ENCODE measurements at places on chromosomes 16 and 17. TPM values are rescaled to one million over a fixed set of nuclear protein-coding genes. Genes with fewer than 3 reads are reported as not detected.
A peak's percentile ranks its signal among the peaks of the same experiment; 100 is the strongest.

The ZP2 gene
- not detected for total RNA-seq

The NOMO2 gene
- total RNA-seq, result 91.6 TPM

The PCGF2 gene
- 14.4 TPM for total RNA-seq

The ADGRG1 gene
- total RNA-seq, result 17.4 TPM

The SHBG gene
- 0.83 TPM for total RNA-seq

The ALOX15B gene
- 2.7 TPM for total RNA-seq

The CHD9NB gene
- 0.50 TPM for total RNA-seq

The TBC1D28 gene
- not detected for total RNA-seq

DNA sequence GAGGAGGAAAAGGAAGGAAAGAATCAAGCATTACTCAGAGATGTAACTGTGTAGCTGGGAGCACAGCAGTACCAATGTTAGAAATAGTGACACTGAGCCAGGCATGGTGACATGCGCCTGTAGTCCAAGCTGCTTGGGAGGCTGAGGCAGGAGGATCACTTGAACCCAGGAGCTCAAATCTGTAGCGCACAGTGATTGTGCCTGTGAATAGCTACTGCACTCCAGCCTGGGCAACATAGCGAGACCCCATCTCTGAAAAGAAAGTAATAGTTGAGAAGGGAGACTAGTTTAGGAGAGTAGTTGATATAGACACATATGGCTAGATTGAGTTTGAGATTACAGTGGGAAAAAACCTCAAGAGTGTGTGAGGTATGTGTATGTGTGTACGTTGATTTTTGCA is 17.8 kb downstream of the MAP3K3 start:
- H3K27ac ChIP-seq, result no peak overlapping the region
- DNase-seq, result no peak
- no peak overlapping the region for H3K4me3 ChIP-seq
- H3K4me1 ChIP-seq, result peaks cover 53% of the 10 kb centered on the region
- H3K27me3 ChIP-seq, result no peaks in the 10 kb centered on the region
- peaks cover 74% of the 10 kb centered on the region for H3K36me3 ChIP-seq

GRCh38 chr17:71936977-71937376 is 183.8 kb upstream of the SOX9 start:
- no peak for DNase-seq
- no peak overlapping the region for H3K27ac ChIP-seq
- H3K4me3 ChIP-seq, result no peak overlapping the region
- no peaks in the 10 kb centered on the region for H3K36me3 ChIP-seq

- peaks cover 19% of the 10 kb centered on the region for H3K4me1 ChIP-seq
- H3K36me3 ChIP-seq, result no peaks in the 10 kb centered on the region
- H3K27ac ChIP-seq, result peak overlapping the region; percentile 10
- H3K4me3 ChIP-seq, result peak overlapping the region; percentile 15
Measured at GRCh38 chr17:74380086-74380958, 13.0 kb downstream of the GPR142 start.

- H3K27me3 ChIP-seq, result no peaks in the 10 kb centered on the region
- no peak overlapping the region for H3K27ac ChIP-seq
- no peaks in the 10 kb centered on the region for H3K36me3 ChIP-seq
- no peak for DNase-seq
- H3K4me3 ChIP-seq, result no peak overlapping the region
- peaks cover 9% of the 10 kb centered on the region for H3K4me1 ChIP-seq
Measured at GRCh38 chr16:49559242-49559641, 185.6 kb downstream of the C16orf78 start.

DNA sequence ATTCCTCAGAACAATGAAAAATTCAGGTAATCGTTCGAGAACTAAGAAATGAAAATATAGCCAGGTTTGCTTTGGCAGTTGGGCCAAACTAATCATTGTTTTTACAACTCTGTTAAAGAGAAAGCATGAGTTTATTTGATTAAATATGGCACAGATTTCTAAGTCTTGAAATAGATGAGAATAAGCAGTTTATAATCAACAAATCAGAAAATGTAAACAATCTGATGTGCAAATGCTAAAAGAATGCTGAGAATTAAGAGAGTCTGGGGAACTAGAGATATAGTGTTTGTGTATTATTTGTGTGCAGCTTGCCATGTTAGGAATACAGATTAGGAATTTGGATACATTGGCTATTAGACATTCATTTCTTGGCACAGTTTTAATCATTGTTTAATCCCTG is 212.5 kb downstream of the TANC2 start:
- no peaks in the 10 kb centered on the region for H3K27me3 ChIP-seq
- H3K4me3 ChIP-seq, result no peak overlapping the region
- H3K27ac ChIP-seq, result no peak overlapping the region
- no peaks in the 10 kb centered on the region for H3K4me1 ChIP-seq
- H3K36me3 ChIP-seq, result no peaks in the 10 kb centered on the region

DNA sequence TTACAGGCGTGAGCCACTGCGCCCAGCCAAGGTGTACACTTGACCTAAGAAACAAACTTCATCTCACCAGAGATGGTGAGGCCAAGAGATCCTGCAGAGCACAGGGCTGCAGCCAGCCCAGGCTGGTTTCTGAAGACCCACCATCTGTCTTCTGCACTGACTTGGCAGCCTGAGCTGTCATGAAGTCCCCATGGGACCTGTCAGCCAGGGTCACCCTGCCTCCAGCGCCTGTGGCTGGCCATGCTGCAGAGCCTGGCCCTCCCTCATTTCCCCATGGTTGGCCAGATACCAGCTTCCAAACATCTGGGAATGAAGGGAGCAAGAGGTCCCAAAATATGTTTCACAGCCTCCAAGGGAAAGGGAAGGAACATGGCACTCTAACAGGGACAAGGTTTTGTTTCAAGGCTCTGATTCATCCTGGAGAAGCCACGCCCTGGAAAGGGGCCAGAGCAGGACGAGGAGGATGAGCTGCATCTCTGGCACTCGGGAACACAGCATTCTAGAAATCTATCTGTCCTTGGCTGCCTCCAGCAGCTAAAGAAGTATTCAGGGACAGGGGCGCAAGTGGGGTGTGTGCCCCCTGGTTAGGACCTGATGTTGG is 45.3 kb downstream of the DDX19A start:
- H3K36me3 ChIP-seq, result peaks cover 30% of the 10 kb centered on the region
- H3K27ac ChIP-seq, result no peak overlapping the region
- H3K4me1 ChIP-seq, result peaks cover 12% of the 10 kb centered on the region
- no peak for DNase-seq
- H3K4me3 ChIP-seq, result no peak overlapping the region
- no peaks in the 10 kb centered on the region for H3K27me3 ChIP-seq

GRCh38 chr16:88533381-88533917 is 36.8 kb upstream of the ZC3H18 start:
- H3K27ac ChIP-seq, result peak overlapping the region; percentile 57
- peak overlapping the region; percentile 74 for H3K4me3 ChIP-seq
- peaks cover 8% of the 10 kb centered on the region for H3K27me3 ChIP-seq
- no peak for DNase-seq
- H3K36me3 ChIP-seq, result peaks cover 15% of the 10 kb centered on the region

DNA sequence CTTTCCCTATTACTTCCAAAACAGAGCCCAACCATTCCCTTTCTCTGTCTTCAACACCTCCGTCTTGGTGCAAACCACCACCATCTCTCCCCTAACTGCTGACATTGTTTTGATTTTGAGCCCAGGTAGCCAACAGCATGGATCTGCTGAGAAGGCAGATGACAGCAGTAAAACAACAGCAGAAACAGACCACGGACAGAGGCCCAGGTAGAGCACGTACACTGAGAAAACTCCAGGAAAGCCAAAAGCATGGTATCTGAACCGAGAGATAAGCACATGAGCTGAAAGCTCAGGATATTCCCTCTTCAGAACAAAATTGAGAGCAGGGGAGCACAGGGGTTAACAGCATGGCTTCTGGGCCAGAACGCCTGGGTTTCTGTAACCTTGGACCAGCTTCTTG is 18.9 kb upstream of the MAP3K14 start:
- DNase-seq, result no peak
- H3K4me3 ChIP-seq, result no peak overlapping the region
- H3K4me1 ChIP-seq, result peaks cover 11% of the 10 kb centered on the region
- no peaks in the 10 kb centered on the region for H3K27me3 ChIP-seq
- no peak overlapping the region for H3K27ac ChIP-seq

DNA sequence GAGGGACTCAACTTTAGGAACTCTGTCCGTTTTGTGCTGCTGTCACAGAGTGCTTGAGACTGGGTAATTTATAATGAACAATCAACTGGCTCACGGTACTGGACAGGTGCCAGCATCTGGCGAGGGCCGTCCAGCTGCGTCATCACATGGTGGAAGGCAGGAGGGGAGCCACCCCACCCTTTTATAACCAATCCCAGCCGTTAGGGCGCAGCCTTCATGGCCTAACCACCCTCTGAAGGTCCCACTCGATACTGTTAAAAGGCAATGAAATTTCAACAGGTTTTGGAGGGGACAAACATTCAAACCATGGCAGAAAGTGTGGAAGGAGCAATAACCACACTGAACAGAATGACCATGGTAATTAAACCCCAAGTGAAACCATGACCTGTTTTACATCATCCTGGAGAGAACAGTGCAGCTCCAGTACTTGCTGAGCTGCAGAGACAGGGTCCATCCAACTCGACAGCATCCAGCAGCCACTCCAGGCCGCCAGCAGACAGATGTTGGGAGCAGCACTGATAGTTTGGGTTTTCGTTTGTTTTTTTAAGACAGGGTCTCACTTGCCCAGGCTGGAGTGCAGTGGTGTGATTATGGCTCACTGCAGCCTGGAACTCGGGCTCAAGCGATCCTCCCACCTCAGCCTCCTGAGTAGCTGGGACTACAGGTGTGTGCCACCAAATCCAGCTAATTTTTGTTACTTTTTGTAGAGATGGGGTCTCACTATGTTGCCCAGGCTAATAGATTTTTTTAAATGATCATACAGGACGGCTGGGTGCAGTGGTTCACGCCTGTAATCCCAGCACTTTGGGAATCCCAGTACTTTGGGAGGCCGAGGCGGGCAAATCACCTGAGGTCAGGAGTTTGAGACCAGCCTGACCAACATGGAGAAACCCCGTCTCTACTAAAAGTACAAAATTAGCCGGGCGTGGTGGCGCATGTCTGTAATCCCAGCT is 11.0 kb downstream of the CHMP6 start:
- no peak overlapping the region for H3K27ac ChIP-seq
- H3K36me3 ChIP-seq, result peaks cover 26% of the 10 kb centered on the region
- peaks cover 34% of the 10 kb centered on the region for H3K4me1 ChIP-seq
- H3K4me3 ChIP-seq, result no peak overlapping the region
- no peak for DNase-seq
- H3K27me3 ChIP-seq, result peaks cover 2% of the 10 kb centered on the region

DNA sequence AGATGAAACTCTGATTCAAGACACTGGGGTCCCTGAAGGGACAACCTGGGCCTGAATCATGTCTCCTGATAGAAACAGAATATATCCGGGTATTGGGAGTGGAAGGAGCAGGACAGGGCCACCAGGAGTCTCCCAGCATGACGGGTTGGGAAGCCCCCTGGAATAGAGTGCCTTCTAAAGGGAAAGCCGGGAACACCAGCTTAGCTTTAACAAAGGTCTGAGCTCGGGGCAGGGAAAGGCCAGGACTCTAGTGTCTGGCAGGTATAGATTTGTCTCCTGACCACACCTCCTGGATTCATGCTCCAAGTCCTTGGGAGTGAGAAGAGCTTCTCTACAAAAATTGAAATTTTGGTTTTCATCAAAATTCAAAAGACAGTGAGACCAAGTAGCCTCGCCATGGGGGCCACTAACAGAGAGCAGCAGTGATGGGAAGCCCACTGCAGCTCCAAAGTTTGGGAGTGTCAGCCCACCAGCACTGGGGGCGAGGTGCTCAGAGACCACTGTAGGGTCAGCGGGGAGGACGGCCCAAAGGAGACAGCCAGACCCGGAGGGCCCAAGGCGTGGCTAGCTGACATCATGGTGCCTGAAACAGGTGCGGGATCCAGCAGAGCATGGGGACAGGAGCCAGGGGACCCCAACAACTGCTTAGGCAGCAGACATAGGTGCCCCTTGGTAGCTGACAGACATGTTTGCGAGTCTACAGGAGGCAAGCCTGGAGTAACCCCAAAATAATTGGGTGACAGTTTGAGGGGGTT is 81.0 kb downstream of the C16orf78 start:
- no peak overlapping the region for H3K4me3 ChIP-seq
- H3K27me3 ChIP-seq, result peaks cover 10% of the 10 kb centered on the region
- H3K27ac ChIP-seq, result no peak overlapping the region
- no peaks in the 10 kb centered on the region for H3K36me3 ChIP-seq

DNA sequence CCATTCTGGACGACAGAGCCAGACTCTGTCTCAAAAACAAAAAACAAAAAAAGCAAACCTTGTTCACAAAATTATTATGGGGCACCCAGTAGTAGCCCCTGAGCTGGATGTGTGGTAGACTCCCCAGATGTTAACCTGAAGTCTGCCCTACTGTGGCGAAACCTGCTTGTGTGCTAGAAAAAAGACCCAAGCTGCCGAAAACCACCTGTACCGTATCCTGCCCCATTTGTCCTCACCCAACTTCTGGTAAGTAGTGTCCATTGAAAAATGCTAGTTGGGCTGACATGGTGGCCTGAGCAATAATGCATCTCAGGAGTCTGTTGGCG is 9.1 kb downstream of the RMI2 start:
- no peaks in the 10 kb centered on the region for H3K27me3 ChIP-seq
- no peaks in the 10 kb centered on the region for H3K36me3 ChIP-seq
- no peak overlapping the region for H3K27ac ChIP-seq
- H3K4me3 ChIP-seq, result no peak overlapping the region

DNA sequence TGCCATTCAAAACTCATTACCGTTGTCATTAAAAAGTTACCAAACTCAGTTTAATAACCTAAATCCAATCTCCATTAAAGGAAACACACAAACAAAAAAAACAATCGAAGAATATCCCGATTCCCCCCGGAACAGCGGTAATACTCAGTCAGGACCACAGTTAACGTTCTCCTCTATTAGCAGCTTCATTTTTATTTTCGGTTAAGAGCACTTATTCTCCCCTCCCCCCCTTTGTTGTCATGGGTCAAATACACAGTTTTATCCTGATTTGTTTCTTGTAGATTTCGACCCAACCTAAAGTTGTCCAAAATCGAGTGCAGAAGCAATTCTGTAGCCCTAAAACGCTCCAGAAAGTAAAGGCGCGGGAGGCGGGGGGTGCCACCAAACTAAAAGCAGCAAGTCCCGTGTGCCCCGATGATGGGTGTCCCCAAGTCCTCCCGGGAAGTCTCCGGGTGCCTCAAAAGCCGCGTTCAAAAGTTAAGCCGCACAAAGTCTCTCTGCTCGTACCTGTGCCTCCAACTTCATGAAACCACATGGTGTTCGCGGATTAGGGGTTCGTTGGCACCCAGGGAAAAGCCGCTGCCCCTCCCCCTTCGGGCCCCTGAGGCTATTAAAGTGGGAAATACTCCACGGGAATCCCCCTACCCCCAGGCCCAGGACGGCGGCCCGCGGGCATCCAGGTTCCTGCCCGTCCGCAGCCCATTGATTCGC is 996 bp downstream of the SUMO2 start:
- H3K4me1 ChIP-seq, result peaks cover 39% of the 10 kb centered on the region
- H3K4me3 ChIP-seq, result peak overlapping the region; percentile 98
- H3K27ac ChIP-seq, result peak overlapping the region; percentile 97

- H3K27me3 ChIP-seq, result no peaks in the 10 kb centered on the region
- H3K36me3 ChIP-seq, result no peaks in the 10 kb centered on the region
- H3K27ac ChIP-seq, result no peak overlapping the region
- no peak for DNase-seq
- no peak overlapping the region for H3K4me3 ChIP-seq
Measured at GRCh38 chr17:70955441-70955840, 786.1 kb downstream of the KCNJ2 start.

Data from esophagus muscularis mucosa (tissue), 4 donors.